ENCODE measurements at places on chromosomes 7 and 10.

- DNase-seq, result no peak
Measured at GRCh38 chr7:116653204-116653603, 18.8 kb upstream of the MET start.

DNA sequence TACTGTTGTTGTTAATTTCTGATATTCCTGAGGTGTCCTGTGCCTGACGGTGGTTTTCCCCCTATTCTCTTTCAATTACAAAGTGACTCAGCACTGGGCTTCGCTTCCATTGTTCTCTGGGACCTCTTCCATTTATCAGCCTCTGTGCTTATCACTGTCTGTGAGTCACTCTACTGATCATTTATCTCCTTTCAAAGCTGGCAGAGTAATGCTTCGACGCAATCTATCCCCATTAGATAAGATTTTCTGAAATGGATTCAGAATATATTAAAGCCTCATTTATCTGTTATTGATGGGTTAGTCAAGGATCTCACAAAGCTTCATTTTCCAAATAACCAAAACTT lies 679.2 kb downstream of the SDK1 start:
- no peak for DNase-seq

- DNase-seq, result no peak
Measured at GRCh38 chr10:73818402-73818801, 7.0 kb upstream of the NDST2 start.

- peak; percentile 19 for DNase-seq
Measured at GRCh38 chr7:64947252-64948000, 43.4 kb downstream of the ZNF117 start.

GRCh38 chr10:11353006-11353896 lies 258.2 kb downstream of the USP6NL start:
- no peak for DNase-seq

DNA sequence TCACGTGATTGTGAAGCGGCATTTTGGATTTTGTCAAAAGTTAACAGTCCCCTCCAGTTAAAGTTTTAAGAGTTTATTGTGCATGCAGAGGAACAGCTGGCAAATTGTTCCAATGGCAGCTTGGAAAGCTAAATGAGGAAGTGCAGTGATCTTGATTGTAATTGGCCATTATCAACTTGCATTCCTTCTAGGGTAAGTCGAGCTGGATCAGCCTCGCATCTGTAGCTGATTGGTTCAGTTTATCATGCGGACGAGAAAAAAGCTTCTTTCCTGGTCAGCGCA lies 566 bp downstream of the ZNF789 start:
- no peak for DNase-seq

DNA sequence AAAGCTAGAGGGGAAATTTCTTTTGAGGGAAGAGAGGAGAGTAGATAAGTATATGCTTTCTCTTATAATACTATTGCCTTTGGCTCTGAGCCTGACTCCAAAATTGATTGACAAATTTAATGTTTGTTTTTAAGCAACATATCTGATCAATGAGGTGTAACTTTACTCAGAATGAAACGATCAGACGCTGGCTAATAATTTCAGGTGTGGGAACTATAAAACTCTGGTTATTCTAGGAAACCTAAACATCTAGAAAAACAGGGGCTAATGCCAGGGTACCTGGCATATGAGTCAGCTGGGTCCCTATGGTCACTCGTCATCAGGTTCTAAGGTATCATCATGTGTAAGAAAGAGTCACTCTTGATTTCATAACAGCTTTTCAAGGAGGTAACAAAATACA lies 139.7 kb downstream of the ATE1 start:
- no peak for DNase-seq

DNA sequence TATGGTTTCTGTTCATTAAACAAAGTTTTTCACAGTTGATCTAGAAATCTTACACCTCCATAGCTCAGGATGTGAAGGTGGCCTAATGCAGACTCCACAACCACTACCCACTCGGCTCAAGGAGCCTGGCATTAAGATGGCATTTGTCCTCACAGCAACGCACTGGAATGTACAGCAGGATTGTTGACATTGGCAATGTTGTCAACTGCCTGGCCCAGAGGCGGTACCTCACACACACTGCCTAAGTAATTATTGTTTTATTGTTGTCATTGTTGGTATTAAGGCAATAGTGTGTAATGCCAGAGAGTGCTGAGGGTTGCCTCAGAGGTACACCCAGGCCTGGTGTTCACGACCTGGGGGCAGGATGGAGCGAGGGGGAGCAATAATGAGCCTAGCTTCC lies 38.3 kb downstream of the LRRC18 start:
- no peak for DNase-seq

DNA sequence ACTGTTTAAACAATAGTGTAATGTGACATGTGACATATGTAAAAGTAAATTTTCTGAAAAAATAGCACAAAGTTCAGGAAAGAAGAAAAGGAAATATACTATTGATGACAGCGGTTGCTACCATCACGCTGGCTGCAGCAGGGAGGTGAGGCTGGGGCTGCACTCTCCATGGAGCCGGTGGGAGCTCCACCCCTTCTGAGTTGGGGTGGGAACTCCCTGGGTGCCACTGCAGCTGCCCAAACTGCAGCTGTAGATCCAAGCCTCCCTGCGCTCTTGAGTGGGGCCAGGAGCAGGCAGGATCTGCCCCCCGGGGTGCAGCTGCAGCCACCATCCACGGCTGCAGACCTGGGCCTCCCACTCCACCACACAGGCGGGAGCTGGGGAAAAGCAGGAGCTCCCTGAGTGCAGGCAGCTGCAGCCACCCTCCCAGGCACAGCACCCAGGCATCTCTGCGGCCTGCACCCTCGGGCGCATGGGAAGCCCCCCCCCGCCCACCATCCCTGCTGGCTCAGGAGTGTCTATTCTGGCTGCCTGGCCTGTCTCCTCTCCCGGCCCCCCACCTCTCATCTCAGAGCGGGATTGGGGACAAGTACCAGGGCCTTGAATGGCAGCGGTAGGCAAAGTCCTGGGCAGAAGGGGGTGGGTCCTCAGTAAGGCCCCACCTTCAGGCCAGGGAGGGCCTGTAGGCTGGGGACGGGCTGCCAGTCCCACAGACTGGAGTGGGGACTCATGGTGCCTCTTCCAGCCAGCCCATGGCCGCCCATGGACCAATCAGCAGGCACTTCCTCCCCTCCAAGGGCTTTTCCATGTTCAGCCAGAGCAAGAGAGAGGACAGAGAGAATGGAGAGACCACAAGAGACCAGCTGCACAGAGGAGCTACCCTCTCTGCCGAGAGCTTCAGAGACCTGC lies 50.1 kb downstream of the TNS3 start:
- no peak for DNase-seq

DNA sequence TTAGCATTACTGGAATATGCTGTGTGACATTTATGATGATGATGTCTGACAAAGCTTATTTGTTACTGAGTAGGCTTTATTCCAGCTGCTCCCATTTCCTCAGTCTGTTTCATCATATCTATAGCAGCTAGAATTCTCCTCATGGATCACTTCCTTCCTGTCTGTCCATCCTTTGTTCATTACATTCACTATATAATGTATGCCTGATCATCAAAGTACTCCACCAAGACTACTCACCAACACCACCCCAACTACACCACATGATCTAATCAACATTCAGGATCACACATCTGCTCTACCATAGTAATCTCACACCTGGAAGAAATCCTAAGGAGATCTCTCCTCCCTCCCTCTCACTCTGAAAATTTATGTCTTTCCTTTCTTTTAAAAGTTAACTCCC lies 61.3 kb downstream of the APBB1IP start:
- no peak for DNase-seq

DNA sequence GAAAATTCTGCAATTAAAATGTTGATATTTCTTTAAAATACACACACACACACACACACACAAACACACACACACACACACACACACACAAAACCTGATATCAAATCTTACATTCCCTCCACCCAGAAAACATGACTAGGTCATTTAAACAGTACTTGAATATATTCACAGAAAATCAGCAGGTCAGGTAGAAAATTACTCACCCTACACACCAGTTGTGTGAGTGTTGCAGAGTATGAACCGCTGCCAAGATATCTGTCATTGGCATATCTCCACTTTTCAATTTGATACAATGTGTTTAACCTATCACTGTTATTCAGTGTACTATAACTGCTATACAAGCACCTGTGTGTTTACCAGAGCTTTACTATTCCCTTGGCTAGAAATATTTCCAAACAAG lies 283.6 kb upstream of the LRRTM3 start:
- no peak for DNase-seq

DNA sequence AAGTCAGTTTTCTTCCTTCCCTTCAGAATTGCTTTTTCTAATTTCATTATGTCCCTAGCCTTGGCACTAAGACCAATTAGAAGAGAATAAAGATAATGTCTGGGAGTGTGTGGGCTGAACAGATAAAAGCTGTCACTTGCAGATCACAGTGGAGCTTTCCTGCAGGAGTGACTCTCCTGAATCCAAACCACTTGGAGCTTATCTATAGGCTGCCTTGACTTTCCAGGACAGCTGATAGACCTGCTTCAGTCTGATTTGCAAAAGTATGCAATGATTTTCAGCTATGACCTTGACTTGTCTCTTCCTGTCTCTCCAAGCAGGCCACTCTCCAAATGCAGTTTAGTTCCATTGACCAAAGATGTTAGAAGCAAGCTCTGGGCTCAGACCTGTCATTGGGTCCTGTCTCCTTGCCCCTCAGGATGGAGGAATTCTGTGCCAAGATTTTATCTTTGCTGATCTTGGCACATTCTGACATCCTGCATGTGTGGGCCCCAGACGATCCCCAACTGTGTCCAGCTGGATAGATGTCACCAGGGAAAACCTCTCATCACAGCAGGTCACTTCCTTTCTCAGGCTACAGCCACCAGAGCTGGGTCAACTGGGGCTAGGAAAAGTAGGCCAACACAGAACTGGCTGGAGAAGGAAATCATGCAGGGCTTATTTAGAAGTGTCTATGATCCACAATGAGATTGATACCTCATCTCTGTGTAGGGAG lies 120.9 kb upstream of the ZNF438 start:
- no peak for DNase-seq

- DNase-seq, result no peak
Measured at GRCh38 chr10:35532141-35532540, 73.0 kb upstream of the GJD4 start.

DNA sequence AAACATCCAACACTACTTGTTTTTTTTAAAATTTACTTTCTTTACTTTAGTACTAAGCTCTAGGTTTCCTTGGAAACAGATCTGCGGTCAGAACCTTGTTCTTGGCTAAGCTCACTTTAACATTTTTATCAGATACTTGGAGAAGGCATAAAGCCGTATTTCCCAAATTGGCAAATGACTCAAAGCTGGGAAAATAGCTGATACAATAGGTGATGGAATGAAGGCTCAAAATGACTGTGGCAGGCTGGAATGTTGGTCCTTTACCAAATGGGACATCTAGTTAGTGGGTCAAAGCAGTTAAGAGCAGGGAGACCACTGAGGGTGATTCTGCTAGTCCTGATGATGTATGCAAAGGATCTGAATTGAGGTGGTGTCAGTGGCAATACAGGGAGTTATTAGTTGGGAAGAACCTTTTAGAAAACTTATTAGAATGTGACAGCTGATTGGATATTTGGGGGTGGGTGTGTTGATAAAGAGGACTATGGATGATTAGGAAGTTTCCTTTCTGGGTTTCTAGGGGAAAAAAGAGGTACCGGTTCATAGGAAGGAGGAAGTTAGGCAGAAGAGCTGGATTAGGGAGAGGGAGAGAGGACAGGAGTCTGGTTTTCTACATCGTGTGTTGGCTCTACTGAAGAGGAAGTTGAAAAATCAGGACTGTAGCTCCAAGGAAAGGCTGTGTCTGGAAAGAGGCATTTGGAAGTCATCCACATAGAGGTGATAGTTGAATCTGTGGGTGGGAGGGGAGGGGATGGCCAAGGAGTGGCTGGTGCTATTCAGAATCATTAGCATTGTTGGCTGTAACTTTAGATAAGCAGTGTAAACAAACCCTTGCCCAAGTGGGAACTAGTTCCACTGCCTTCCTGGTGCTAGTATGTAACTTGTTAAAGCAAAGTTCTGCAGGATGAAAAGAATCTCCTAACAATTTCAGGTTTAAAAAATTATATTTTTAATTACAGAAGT lies 13.1 kb downstream of the PLCE1 start:
- DNase-seq, result no peak

DNA sequence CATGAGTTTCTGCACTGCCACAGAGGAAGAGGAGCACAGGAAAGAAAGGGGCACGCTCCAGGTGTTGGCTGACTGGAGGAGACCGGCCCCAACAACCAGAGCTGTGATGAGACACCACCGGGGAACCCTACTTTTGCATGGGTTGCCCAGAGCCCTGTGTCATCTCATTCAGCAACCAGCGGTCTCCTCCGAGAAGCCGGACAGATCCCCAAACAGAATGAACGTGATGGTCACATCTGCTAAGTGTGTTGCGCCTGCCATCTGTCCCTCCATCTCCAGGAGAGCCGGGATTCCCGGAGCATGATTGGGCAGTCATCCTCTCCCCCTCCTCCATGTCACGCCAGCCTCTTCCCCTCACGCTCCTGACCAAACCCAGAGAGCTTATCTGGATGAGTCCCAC lies 22.9 kb downstream of the PARP12 start:
- DNase-seq, result no peak

DNA sequence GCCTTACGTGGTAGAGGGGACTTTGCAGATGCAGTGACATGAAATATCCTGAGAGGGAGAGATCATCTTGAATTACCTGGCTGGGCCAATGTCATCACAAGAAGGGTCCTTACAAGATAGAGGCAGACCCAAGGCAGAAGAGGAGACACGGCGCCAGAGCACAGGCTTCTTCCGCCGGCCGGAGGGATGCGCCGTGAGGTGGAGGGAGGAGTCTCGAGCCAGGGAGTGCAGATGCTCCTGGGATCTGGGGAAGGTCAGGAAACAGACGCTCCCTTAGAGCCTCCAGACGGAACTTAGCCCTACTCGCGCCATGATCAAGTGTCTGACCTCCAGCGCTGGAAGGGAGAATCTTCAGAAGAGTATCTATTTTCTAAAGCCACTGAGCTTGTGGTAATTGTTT lies 304.8 kb downstream of the GLRX3 start:
- DNase-seq, result no peak

- DNase-seq, result no peak
Measured at GRCh38 chr7:23715099-23715498, 5.1 kb downstream of the STK31 start.

- DNase-seq, result no peak
Measured at GRCh38 chr10:101394524-101395133, 40.7 kb downstream of the BTRC start.

DNA sequence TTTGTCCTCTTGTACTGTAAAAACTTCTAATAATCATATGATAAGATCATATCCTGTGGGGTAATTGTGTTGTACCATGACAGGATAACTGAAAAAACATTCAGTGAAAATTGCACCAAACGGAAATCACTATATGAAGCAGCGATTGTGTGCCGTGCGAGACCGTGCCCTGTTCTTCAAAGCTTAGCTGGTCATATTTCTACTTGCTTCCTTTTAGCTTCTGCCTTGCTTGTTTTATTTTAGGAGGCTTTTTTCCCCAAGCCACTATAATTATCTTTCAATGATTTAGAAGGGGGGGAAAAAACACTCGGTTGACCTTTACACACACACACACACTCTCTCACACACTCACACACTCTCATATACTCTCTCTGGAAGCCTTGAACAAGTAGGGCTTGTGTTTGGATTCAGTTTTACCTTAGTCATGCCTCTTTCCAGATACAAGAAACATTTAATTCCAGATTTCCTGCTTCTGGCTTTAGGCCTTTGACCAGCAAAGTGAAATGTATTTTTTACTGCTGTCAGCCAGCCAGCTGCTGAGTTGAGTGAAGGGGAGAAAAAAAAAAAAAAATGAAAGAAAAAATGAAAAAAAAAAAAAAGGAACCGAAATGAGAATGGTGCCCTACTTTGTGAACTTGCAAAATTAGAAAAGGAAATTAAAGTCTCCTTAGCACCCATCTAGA lies 181.4 kb downstream of the ARID5B start:
- no peak for DNase-seq

All from NCI-H1092 treated with DMSO at 0.1 percent for 48 hours (cell line).